ENCODE measurements at places on chromosomes 2 and 18. TPM values are rescaled to one million over a fixed set of nuclear protein-coding genes. Genes with fewer than 3 reads are reported as not detected.
A peak's percentile ranks its signal among the peaks of the same experiment; 100 is the strongest.

GRCh38 chr2:148167855-148168254, 147.0 kb downstream of the MBD5 start:
- H3K36me3 ChIP-seq = no peaks in the 10 kb centered on the region
- no peaks in the 10 kb centered on the region for H3K27me3 ChIP-seq
- H3K4me1 ChIP-seq = no peaks in the 10 kb centered on the region
- no peak overlapping the region for H3K27ac ChIP-seq
- DNase-seq = no peak

GRCh38 chr2:85269959-85270358, 57.8 kb downstream of the TGOLN2 start:
- H3K36me3 ChIP-seq = no peaks in the 10 kb centered on the region
- no peak for DNase-seq
- peak overlapping the region; percentile 76 for H3K27ac ChIP-seq
- H3K4me3 ChIP-seq = peak overlapping the region; percentile 19
- no peaks in the 10 kb centered on the region for H3K27me3 ChIP-seq

GRCh38 chr2:180258041-180258537, 251.0 kb upstream of the CWC22 start:
- H3K36me3 ChIP-seq = no peaks in the 10 kb centered on the region
- H3K4me1 ChIP-seq = no peaks in the 10 kb centered on the region
- no peaks in the 10 kb centered on the region for H3K27me3 ChIP-seq
- DNase-seq = no peak
- H3K27ac ChIP-seq = no peak overlapping the region

DNA sequence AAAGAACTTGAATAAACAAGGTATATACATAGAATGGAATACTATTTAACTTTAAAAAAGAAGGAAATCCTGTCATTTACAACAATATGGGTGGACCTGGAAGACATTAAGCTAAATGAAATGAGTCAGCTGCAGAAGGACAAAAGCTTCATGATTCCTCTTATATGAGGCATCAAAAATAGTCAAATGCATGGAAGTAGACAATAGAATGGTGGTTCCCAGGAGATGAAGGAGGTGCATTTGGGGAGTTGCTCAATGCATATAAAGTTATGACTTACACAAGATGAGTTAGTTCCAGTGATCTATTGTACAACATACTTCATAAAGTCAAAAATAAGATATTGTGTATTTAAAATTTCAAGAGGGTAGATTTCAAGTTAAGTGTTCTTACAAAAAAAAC, 426.1 kb upstream of the UBE2E3 start:
- no peaks in the 10 kb centered on the region for H3K36me3 ChIP-seq
- H3K27ac ChIP-seq = no peak overlapping the region
- H3K4me3 ChIP-seq = no peak overlapping the region
- H3K27me3 ChIP-seq = no peaks in the 10 kb centered on the region
- DNase-seq = no peak
- H3K4me1 ChIP-seq = no peaks in the 10 kb centered on the region

The KYNU gene
- total RNA-seq = 0.62 TPM

The C2orf69 gene
- total RNA-seq = 9.6 TPM

All from heart right ventricle (tissue), 16 donors.